ENCODE measurements at places on chromosomes 7 and 10. TPM values are rescaled to one million over a fixed set of nuclear protein-coding genes. Genes with fewer than 3 reads are reported as not detected.

- DNase-seq: no peak
These were observed 99.0 kb upstream of the FZD1 start for GRCh38 chr7:91165006-91165845.

DNA sequence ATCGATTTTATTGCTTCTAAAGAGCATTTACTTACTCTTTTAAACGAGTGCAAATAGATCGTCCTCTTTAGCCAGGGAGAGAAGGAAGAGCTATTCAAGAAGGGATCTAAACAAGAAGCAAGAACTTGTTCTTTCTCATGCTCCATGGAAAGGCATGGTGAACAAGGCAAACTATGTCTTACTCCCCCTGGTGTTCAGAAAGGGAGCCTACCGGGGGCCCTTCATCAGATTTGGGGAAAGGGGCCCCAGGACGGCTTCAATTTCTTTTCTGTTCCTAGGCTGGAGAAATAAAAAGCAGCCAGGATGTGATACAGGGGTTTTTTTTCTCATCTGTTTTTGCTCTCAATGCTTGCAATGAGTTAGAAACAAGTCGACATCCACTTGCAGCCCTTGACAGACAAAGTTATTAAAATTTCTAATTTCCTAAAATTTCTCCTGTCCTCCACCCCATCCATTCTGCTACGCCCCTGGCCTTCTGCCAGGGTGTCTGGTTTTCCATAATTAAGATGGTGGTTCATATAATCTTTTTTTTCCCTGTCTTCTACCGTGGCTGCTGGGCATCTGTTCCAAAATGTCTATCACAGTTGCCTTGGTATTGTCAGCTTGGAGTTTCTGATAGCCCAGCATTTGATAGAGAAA lies 214.4 kb downstream of the CREB5 start:
- no peak for DNase-seq

- no peak for DNase-seq
These were observed 2.8 kb downstream of the AGAP3 start for GRCh38 chr7:151088856-151089699.

GRCh38 chr10:98576096-98576495 lies 129.4 kb upstream of the HPS1 start:
- no peak for DNase-seq

- DNase-seq: peak; percentile 13
These were observed 1.4 kb downstream of the LANCL2 start for GRCh38 chr7:55366461-55367070.

DNA sequence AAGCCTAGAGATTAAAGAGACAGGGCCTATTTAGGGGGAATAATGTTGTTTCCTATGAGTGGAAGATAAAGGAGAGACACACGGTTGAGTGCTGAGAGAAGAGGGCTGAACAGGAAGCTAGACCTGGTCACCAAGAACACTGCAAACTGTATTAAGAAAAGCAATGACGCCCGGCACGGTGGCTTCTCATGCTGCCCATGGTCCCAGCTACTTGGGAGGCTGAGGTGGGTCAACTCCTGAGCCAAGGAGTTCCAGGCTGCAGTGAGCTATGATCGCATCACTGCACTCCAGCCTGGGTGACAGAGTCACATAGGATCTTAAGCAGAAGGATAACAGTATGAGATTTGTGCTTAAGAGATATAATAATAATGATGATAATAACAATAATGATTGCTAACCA lies 19.7 kb upstream of the OTUD1 start:
- DNase-seq: no peak

GRCh38 chr7:46908770-46909169 lies 673.1 kb downstream of the TNS3 start:
- DNase-seq: no peak

GRCh38 chr10:77195101-77195500 lies 442.5 kb downstream of the KCNMA1 start:
- DNase-seq: no peak

DNA sequence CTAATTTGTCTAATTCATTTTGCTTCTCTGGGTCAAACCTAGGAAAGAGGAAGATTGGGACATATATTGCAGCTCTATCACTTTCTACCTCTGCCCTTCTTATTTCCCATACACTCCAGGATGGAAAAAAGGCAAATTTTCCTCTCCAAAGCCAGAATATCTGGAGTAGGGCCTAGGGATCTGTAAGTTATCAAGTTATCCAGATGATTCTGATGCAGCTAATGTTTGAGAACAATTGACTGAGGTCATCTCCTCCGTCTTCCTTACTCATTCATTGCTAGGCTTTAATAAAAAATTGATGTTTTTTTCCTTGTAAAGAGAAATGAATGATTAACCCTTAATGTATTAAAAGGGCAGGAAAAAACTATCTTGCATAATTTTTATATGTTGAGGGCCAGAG lies 211.9 kb upstream of the GLI3 start:
- no peak for DNase-seq

GRCh38 chr7:1715671-1716074 lies 45.6 kb downstream of the ELFN1 start:
- no peak for DNase-seq

- no peak for DNase-seq
These were observed 105.9 kb upstream of the ETV1 start for GRCh38 chr7:14095233-14095950.

GRCh38 chr10:72223743-72224101 lies 7.6 kb upstream of the ASCC1 start:
- DNase-seq: no peak

- DNase-seq: no peak
These were observed 9.4 kb downstream of the WBP1L start for GRCh38 chr10:102752934-102753664.

- peak; percentile 63 for DNase-seq
These were observed 167.9 kb downstream of the NEURL1 start for GRCh38 chr10:103661198-103661950.

GRCh38 chr7:121385056-121385799 lies 10.9 kb downstream of the FAM3C start:
- DNase-seq: no peak

DNA sequence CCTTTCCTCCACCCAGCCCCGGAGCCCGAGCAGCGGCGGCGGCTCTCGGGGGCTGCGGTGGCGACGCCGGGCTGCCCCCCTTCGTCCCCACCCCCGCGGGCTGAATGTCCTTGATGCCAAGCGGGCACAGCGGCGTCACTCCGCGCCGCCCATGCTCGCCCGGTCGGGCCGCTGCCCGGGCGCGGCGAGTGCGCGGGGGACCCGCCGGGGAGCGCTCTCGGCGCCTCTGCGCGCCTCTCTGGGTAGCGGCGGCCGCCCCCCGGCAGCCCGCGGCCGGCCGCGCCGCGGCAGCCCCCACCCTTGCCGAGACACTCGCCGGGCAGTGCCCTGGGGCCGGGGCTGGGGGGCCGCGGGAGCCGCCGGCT lies 433 bp upstream of the PLXNA4 start:
- DNase-seq: no peak

DNA sequence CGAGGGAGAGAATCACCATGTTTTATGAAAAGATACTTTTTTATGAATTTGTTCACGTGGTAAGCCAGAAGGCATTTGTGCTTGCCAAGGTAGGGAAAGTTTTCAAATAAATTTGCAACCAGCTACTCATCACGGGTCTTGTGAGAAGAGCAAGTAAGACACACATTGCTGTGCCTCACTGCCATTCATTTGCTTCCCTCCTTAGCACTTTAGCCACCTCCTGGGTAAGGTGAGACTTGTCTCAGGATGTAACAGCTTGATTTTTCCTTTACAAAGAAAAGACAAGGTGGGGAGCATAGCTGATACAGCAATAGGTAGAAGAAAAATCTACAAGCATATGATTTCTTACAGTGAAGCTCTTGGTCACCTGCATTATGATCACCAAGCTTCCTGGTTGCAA lies 342.4 kb upstream of the GRM3 start:
- no peak for DNase-seq

DNA sequence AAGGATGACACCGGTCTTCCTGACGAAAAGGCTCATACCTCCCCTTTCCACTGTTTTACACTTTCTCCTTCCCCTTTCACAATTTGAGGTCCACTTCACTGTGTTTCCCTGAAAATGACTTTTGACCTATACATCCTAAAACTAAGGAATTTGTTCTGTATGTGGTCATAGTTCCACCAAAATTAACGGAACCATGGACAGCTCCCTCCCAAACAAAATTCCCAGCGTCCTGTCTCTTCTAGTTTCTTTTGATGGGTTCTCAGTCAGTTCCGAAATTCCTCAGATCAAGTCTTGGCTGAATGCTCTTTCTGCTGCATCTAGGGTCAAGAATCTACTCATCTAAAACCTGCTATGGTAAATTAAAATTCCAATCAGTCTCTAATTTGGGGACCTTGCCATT lies 1191.9 kb downstream of the CNTNAP2 start:
- no peak for DNase-seq

DNA sequence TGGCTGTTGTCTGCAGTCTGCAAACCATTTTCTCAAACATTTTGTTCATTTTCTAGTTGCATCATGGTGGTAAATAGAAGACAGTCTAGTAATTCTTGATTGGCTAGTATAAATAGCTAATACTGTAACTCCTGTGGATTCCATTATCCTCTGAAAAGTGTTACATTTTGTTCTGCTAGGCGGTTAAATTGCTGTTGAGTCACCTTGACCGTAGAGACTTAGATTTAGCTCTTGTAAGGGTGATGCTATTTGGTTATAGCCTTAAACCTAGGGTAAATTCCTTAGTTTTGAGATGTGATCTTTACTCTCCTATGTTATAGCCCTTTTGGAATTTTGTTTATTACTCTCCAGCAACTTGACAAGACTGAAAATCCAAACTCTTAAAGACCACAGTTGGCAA lies 58.8 kb downstream of the SHOC2 start:
- no peak for DNase-seq

DNA sequence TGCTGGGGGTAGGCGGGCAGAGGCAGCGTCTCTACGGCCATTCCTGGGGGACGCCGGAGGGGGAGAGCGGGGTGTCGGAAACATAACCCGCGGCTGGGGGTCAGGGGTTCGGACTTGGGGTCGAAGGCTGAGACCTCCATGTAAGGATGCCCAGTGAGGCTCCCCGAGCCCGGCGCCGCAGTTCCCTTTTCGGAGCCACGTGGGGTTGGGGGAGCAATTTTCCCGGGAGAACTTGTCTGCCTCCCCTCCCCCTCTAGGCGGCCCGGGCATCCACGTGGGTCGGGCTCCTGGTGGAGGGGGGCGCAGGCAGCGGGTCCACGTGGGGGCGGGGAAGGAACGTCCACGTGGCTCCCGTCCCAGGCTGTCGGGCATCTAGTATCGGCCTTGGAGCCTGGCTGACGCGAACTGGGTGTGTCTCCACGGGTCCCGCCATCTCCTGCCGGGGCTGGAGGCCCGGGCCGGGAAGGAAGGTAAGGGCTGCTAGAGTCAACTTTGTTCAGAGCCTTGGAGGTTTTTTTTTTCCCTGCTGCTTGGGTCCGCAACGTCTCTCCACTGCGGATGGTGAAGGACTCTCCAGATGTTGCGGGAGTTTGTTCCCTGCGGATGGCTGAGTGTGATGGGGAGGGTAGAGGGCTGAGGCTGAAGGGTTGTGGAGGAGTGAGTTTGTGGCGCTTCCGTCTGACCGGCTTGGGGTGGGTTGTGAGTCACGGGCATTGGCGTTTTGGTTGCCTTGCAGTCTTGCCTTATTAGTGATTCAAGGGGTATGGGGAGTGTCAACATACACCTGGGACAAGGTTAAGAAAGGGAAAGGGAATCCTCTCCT lies 744 bp downstream of the PPRC1 start:
- no peak for DNase-seq

DNA sequence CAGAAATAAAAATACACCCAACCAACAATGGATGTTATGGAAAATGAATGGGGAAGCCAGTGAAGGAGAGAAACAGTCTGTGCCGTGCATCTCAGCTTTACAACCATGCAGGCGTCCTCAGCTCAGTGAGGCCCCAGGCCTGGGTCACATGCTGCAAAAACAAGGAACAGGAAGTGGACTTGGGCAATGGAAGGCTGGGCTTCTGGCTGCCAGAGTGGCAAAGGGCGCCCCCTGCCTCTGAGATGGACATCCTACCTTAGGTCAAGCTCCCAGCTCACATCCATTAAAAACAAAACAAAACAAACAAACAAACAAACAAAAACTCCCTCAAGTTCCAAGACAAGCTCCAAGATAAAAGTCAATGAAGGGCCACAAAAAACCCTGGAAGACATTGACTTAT lies 54.7 kb upstream of the AFAP1L2 start:
- no peak for DNase-seq

DNA sequence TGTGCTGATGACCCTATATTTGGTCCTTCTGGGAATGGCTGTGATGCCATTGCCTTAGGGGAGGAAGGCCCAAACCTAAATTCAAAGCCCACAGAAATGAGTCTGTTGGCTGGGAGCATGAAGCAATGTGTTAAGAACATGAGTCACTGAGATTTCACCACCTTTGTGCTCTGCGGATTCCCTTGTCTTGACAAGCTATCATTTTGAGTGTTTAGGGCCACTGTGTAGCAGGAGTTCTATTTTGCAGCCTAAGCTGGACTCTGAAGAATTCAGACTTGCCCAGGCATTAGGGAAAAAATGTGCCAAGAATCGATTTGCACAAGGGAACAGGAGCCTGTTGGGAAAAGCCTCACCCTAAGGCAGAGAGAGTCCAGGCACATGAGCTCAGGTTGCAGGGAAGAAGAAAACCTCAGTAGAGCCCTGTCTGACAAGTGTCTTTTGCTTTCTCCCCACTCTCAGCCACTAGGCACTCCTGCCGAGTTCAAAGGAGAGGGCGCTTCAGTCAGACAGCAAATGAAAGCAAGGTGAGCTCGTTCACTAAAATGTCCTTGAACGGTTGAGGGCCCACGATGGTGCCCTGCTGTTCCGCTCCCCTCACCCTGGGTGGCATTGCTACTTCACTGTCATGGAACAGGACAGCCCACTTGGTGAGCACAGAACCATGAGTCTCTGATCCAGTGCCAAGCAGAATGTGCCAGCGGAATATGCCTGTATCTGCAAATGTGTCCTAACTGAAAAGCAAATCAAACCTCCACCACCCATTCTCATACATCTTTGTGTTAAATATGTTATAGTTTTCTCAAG lies 93.6 kb downstream of the PRLHR start:
- DNase-seq: no peak

DNA sequence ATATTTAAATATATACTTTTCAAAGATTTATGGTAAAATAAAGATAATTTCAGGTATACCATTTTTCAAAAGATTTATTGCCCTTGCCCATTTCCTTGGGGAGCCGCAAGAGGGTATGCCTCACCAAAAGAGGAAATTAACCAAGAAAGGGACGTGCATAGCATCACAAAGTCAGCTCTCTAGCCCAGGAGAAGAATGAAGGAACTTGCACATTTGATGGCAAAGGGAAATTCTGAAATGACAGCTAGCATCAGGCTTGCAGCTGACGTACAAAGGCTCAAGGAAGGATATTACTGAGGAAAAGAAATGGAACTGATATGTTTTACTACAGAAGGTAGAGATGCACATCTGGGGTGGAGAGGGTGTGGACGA lies 93.6 kb upstream of the RSU1 start:
- DNase-seq: no peak

Gene DYNC1I1
- total RNA-seq: 2.5 TPM

Gene ADGRA1
- not detected for total RNA-seq

Gene TCAF2
- total RNA-seq: 3.8 TPM

Gene SLC25A40
- total RNA-seq: 10.4 TPM

Gene CFAP70
- total RNA-seq: 1.7 TPM

Gene BAZ1B
- total RNA-seq: 50.1 TPM

Gene NODAL
- total RNA-seq: 0.28 TPM

Gene VSTM4
- total RNA-seq: 3.4 TPM

Gene ABCC2
- 1.1 TPM for total RNA-seq

Gene ERVW-1
- not detected for total RNA-seq

Gene EMX2
- total RNA-seq: 0.09 TPM
